Activated CD4-positive, alpha-beta T cell treated with anti-CD3 and anti-CD28 coated beads for 24 hours (primary cell): ENCODE measurements at places on chromosomes 16 and 17.

DNA sequence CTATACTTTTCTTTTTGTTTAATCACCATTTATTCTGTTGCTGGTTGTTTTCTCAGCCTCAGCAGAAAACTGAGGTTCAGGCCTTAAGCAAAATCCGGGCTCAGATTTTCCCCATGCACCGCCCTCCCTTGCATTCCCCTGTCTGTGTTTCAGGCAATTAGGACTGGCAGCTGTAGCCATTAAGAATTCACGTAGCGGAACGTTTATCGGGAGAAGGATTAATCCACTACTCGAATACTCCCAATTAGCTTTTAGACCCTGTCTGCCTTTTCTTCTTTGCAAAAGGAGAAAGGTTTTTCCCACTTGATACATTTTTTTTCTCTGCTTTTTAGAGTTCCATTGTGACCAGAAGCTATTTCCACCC lies 173.1 kb downstream of the RPTOR start:
- DNase-seq: no peak

DNA sequence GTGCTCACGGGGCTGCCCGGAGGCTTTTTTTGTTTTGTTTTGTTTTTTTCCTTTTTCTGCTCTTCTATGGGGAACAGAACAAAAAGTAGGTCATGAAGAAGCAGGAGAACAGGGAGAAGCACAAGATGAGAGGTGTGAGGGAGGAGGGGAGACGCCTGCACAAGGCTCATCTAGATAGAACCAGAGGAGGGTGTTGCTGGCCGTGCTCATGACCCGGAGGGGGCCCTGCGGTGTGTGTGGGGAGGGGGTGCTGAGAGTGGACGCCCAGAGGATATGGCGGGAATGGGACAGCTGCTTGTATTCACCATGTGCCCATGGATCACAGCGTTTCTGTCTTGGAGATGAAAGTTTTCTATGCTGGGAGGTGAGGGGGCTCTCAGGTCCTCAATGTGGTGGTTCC lies 183.7 kb downstream of the FOXL1 start:
- no peak for DNase-seq

DNA sequence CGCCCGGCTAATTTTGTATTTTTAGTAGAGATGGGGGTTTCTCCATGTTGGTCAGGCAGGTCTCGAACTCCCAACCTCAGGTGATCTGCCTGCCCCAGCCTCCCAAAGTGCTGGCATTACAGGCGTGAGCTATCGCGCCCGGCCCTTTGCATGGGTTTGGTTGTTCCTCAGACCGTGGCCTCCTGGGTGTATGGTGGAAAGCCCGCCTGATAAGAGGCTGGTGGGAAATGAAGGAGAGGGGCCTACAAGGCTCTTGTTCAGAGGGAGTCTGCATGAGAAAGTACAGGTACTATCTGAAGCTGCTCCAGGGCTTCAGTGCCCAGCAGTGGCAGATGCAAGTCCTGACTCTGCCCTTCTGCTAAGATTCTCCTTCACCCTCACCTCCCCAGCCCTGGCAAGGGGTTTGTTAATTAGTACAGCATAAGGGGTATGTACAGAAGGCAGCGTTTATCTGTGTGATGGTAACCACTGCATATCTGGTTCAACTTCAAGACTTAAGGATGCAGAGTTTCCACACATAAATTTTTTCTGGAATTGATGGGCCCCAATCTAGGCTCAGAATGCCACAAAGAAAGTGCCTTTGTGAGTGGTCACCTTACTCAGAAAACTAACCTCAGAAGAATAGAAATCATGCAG lies 24.2 kb downstream of the GRB7 start:
- no peak for DNase-seq

DNA sequence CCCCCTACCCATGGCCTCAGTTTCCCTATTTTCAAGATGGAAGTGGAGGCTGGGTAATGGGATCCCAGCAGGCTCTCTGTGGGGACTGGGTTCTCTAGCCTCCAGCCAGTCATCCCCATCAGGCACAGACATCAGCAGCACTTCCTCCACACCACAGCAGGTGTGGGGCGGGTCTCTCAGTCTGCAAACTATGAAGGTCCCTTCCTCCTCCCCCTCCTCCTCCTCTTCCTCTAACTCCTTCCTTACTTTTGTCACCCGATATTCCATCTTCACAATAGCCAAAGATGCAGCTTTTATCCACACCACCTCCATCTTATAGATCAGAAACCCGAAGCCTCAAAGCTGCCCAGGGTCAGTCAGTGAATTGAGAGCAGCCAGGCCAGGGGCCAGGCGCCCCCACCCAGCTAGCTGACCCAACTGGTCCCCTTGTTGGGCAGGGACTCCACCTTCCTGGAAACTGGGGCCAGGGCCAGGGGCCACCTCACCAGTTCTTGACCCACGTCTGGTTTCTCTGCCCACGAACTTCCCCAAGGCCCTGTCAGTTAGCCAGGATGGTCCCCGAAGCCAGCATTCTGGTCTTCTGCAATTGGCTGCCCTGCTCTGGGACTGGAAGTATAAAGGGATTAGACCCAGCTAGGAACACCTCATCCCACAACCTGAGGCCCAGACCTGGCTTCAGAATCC lies 2.5 kb downstream of the FAM83G start:
- DNase-seq: no peak
